Muscle of leg (tissue), 16 donors: ENCODE measurements at places on chromosomes 2 and 18. TPM values are rescaled to one million over a fixed set of nuclear protein-coding genes. Genes with fewer than 3 reads are reported as not detected.

SLC11A1 gene
- 0.49 TPM for total RNA-seq

- peak; percentile 28 for DNase-seq
These were observed 70.0 kb downstream of the TWSG1 start for GRCh38 chr18:9404565-9405060.

FSIP2 gene
- total RNA-seq = 2.6 TPM

DCDC2C gene
- total RNA-seq = 0.18 TPM

IL36G gene
- 0.31 TPM for total RNA-seq
